Activated CD4-positive, alpha-beta memory T cell treated with anti-CD3 and anti-CD28 coated beads for 36 hours (primary cell): ENCODE measurements at places on chromosomes 3 and 15.

GRCh38 chr3:100023150-100023549 is 91.2 kb downstream of the FILIP1L start:
- DNase-seq = no peak

DNA sequence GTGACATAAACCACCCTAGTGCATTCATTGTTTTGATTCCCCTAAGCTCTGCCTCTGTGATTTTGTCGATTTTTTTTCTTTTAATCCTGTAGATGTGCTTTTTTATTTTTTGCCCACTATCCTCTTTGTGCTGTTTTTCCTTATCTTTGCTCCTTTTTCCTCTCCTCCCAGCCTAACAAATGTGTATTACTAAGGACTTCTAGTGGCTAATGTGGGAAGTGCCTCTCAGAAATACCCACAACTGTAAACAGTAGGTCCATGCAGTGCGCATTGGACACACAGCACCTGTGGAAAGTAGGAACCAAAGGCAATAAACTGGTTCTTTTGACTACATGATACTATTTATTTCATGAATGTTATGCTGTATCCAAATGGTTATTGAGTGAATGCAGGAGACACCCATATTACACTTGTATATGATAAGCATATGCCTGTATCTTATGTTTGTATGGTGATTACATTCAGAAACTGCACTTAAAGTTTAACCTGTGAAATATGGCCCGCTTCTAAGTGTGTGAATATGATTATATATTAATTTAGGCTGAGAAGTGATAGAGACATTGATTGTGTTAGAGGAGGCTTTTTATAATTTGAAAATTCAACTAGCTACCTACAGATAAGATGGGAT is 147.8 kb downstream of the PLCL2 start:
- no peak for DNase-seq

DNA sequence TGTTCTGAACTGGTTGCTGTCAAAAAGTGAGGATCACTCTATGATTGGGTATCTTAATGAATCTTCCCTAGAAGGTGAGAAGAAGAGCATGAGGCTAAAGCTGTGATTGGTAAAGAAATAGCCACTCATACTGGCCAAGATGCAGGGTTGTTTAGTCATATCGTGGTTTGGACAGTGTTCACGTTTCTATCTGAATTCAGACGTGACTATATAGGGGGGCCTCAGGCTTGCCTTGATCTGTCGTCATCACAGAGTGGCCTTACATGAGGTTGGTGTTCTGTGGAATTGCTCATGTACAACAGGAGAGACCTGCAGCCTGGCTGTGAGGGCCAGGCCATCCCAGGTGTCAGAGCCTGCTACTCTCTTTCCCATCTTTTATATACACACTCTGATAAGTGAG is 12.4 kb downstream of the RTP2 start:
- no peak for DNase-seq

GRCh38 chr15:25175033-25175788 is 220.4 kb downstream of the SNRPN start:
- DNase-seq = peak; percentile 4

DNA sequence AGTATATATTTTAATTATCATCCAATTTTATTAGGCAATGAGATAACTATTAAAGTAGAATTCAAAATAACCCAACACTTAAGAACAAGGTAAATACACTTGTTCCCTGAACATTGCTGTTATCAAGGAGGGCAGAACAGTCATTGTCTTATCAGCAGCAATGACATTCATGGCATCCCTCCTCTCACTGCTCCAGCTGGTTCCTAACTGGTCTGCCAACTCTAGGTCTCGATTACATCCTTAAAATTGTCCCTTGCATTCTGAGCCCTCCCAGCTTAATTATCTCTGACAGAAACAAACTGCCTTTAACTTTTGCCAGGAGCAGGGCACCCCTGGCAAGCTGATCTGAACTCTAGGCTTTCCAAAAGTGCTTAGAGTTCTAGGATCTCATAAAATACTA is 14.0 kb upstream of the DYNC1LI1 start:
- no peak for DNase-seq

- DNase-seq = no peak
Measured at GRCh38 chr15:35987056-35987455, 441.1 kb upstream of the DPH6 start.

DNA sequence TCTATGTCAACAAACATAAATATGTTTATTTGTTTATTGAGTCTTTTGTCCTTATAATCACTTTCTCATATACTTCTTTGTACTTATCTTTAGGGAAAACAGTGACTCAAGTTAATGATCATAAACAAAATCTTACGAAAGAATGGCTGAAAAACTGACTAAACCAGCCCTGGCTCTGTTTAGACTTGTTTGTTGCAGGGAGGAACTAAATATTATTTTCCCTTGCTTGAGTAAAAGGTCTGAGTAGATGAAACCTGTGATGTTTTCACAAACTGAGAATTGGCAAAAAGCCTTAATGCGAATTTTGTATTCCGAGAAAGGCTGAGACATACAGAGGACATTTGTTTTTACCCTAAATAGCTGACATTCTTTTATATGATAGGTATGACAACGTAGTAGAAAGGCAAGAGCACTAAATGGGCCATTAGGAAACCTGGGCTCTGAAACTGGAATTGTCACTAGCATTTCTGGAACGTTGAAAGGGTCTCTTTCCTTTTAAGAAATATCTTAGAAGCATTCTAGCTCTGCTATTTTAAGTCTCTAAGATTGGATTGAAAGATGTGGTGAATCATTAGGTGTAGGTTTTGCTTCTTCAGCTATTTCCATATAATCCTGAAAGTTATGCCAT is 18.2 kb upstream of the CLDN16 start:
- no peak for DNase-seq

DNA sequence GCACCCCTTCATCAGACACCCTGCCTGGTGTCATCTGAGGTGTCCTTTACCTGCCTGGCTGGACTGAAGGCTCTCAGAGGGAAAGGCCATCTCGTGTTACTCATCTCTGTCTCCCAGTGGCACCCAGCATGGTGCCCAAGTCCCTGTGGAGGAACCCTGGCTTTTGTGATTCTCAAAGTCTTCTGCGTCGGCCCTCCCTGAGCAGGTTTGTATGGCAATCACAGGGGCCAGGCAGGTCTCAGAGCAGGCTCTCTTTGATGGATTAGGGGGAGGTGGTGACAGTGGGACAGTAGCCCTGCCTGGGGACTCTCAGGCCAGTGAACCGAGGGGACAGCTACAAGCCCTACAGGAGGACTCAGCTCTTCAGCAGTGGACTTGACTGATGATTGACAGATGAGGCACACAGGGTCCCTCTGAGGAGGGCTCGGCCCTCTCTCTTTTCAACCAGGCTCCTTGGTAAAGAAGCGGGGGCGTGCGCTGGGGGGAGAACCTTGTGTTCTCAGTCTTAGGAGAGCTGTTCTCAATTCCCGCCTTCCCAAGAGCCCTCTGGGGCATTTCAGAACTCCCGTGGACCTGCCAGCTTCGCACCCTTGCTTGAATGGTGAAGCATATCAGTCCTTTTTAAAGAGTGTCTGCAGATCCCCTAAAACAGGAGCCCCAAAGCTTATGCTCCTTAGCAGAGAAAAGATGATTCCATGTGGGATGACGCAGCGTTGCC is 108.3 kb downstream of the VGLL4 start:
- no peak for DNase-seq

DNA sequence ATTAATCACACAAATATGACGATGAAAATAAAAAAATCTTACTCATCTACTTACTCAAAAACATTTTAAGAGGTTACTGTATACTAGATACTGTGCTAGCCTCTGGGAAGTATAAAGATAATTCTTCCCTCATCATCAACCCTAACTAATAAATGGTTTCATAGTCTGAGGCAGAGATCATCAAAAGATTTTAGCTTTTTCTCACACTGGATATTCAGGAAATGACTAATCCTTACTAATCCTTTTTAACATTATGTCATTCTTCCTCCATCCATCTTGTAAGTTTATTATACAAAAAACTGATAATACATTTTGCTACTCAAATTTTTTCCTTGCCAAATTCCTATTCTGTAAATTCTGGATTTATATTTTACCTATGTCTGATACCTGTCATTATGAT is 29.7 kb downstream of the ACAD11 start:
- DNase-seq = no peak
